ENCODE measurements at places on chromosomes 5 and 9.
A peak's percentile ranks its signal among the peaks of the same experiment; 100 is the strongest.

DNA sequence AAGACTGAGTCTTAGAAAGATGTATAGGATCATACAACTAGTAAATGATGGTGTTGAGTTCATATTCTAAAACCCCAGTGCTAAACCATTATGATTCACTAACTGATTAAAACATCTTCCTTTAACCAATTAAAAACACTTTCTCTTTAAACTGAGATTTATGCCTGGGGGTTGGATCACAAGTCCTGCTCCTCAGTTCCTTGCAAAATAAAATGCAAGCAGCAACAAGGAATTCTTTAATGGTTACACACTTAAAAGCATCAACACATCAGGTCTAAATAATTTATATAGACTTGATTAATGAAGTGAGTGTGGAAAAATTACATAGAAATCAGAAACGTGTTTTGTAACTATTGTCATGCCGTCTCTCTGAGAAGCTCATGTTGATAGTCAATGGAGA is 189.2 kb downstream of the TARS1 start:
- H3K36me3 ChIP-seq, result no peaks in the 10 kb centered on the region
- DNase-seq, result no peak
- no peaks in the 10 kb centered on the region for H3K4me1 ChIP-seq
- no peak overlapping the region for H3K27ac ChIP-seq
- no peaks in the 10 kb centered on the region for H3K27me3 ChIP-seq
- no peak overlapping the region for H3K4me3 ChIP-seq

GRCh38 chr5:55821731-55822512 is 29.2 kb upstream of the IL31RA start:
- peaks cover 18% of the 10 kb centered on the region for H3K27me3 ChIP-seq
- H3K4me1 ChIP-seq, result peaks cover 10% of the 10 kb centered on the region
- H3K36me3 ChIP-seq, result no peaks in the 10 kb centered on the region
- DNase-seq, result no peak
- peak overlapping the region; percentile 45 for H3K4me3 ChIP-seq

DNA sequence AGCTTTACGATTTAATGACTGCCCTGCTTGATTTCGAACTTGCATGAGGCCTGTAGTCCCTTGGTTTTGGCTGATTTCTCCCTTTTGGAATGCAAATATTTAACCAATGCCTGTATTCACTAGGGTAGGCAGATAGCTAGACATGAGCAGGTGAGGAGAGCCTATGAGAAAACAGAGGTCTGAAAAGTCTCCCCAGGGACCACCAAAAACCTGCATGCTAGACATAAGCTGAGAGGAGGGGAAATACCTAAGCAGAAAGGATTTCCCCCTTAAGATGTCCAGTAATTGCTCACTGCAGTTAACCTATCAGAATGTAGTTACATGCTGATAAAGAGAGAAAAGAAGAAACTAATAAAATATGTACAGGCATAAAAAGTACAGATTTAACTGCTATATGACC is 667.4 kb upstream of the SEMA6A start:
- no peak for DNase-seq
- no peaks in the 10 kb centered on the region for H3K36me3 ChIP-seq
- H3K27me3 ChIP-seq, result no peaks in the 10 kb centered on the region
- H3K4me3 ChIP-seq, result no peak overlapping the region
- H3K27ac ChIP-seq, result no peak overlapping the region
- no peaks in the 10 kb centered on the region for H3K4me1 ChIP-seq

DNA sequence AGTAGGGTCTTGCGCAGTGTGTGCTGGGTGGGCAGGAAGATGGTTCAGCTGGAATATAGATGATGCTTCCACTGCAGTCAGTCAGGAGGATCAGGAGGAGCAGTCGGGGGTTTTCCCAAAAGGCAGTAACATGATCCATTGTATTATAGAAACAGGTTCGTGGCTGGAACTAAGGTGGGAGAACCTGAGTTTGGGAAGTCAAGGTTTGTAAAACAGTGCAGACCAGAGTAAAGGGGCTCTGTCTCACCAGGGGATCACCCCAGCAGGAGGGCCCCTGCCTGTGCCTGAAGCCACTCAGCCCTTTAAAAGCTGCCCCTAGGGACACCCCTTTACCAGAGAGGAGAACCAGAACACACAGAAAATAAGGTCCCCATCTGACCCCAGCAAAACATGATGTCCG is 213.4 kb downstream of the AUH start:
- H3K27me3 ChIP-seq, result no peaks in the 10 kb centered on the region
- H3K4me1 ChIP-seq, result peaks cover 18% of the 10 kb centered on the region
- no peak overlapping the region for H3K27ac ChIP-seq
- no peak for DNase-seq

DNA sequence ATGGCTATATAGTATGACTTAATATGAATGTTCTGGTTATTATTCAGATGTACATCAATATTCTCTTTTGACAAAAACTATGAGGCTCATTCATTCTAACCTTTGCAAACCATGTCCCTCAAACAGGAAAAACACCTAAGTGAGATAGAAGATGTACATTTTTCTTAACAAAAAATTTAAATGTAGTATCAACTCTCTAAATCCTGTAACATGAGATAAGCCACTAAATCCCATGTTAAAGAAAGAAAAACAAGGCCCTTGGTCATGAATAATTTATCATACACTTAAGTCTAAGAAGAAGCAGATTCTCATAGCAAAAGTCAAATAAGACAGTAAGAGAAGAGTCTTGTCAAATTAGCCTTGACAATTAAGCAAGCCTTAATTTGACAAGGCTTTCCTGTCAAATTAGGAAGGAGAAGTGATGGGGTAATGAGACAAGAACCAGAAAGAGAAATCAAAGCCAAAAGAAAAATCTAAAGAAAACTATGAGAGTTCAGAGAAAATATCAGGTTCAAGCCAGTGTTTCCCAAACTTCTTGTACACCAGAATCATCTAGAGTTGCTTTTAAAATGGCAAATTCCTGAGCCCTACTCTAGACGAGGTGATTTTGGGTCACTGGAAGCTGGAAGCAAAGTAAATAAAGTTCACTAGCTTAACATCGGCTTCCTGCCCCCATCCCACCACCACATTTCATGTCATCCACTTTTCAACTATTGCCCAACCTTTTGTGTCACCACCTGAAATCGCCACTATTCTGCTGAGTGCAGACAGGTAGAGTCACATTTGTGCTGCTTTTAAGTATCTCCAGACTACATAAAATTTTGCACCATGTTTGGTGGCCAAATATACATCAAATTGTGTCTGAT is 76.5 kb downstream of the NR6A1 start:
- no peak for DNase-seq
- no peak overlapping the region for H3K4me3 ChIP-seq
- no peaks in the 10 kb centered on the region for H3K36me3 ChIP-seq
- H3K27me3 ChIP-seq, result no peaks in the 10 kb centered on the region

DNA sequence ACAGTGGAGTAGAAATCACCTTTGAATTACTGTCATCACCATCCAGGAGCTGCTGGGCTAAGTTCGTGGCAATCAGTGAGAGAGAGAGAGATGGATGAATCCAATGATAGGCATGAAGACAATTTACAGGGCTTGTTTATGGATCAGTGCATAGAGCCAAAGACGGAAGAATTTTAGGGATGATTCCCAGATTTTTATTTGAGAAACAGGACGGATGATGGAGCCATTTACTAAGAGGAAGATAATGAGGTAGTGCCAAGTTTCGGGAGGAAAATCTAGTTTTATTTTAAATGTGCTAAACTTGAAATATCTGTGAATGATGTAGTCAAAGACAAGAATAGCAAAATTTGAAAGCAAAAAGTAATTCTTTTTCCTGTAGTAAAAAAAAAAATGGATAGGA is 394.2 kb upstream of the PAPPA start:
- H3K27ac ChIP-seq, result no peak overlapping the region
- H3K4me3 ChIP-seq, result no peak overlapping the region
- H3K27me3 ChIP-seq, result no peaks in the 10 kb centered on the region
- DNase-seq, result no peak
- H3K36me3 ChIP-seq, result no peaks in the 10 kb centered on the region

DNA sequence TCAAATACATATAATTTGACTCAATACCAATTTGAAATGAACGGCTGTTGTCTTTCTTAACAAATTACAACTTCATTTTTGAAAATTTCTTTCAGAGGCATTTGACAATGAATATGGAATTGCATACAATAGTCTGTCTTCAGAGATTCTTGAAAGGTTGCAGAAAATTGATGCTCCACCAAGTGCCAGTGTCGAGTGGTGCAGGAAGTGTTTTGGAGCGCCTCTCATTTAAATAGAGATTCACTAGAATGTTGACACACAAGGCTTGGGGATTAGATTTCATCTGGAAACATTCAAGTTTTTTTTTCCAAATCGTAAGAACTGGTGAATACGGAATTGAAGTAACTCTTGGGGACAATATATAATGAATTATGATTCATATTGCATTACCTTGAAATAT is 8.1 kb downstream of the RPS6 start:
- DNase-seq, result no peak
- H3K27ac ChIP-seq, result no peak overlapping the region
- peaks cover 2% of the 10 kb centered on the region for H3K4me1 ChIP-seq
- H3K27me3 ChIP-seq, result no peaks in the 10 kb centered on the region

DNA sequence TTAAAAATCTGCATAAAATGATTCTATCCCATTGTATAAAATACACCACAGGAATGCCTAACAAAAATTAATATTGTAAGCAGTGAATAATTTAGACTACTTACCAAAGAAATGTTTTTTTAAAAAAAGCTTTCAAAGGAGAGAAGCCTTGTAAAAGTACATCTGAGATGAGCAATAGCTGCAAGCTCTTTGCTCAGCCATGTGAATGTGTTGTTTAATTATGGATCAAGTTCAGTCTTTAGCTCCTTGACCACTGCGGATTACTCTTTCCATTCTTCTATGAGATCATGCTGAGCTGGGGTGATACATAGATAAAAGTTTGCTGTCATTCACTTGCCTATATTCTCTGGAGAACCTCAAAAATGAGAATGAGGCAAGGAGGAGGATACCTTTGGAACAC is 782.4 kb upstream of the ZNF608 start:
- no peaks in the 10 kb centered on the region for H3K36me3 ChIP-seq
- H3K27me3 ChIP-seq, result no peaks in the 10 kb centered on the region
- H3K4me1 ChIP-seq, result no peaks in the 10 kb centered on the region
- no peak overlapping the region for H3K4me3 ChIP-seq
- H3K27ac ChIP-seq, result no peak overlapping the region

DNA sequence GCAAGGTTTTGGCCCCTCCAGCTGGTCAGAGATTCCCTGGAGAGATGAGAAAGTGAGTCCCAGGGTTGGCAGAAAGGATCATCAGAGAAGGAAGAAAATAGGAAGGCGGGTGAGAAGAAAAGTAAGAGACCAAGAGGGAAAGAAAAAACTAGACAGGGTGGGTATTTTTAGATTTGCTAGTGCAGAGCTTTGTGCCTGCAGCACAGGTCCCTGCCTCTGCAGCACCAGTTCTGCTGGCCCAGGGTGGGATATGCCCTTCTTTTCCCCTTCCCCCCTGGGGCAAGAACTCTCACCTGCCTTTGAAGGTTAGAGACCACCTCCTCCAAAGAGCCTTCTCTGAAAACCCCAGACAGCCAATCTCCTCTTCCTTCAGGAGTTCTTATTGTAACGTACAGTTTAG is 90.3 kb upstream of the EGFLAM start:
- H3K36me3 ChIP-seq, result no peaks in the 10 kb centered on the region
- H3K4me1 ChIP-seq, result no peaks in the 10 kb centered on the region
- H3K4me3 ChIP-seq, result no peak overlapping the region
- H3K27ac ChIP-seq, result no peak overlapping the region

- no peaks in the 10 kb centered on the region for H3K27me3 ChIP-seq
- DNase-seq, result no peak
- H3K4me1 ChIP-seq, result no peaks in the 10 kb centered on the region
- H3K4me3 ChIP-seq, result no peak overlapping the region
- H3K27ac ChIP-seq, result no peak overlapping the region
- no peaks in the 10 kb centered on the region for H3K36me3 ChIP-seq
Measured at GRCh38 chr9:71885467-71885866, 25.5 kb downstream of the ABHD17B start.

GRCh38 chr5:135046661-135047346 is 12.8 kb upstream of the PITX1 start:
- H3K36me3 ChIP-seq, result no peaks in the 10 kb centered on the region
- no peak for DNase-seq
- H3K4me1 ChIP-seq, result no peaks in the 10 kb centered on the region

GRCh38 chr9:95150903-95151302 is 166.6 kb downstream of the FANCC start:
- H3K36me3 ChIP-seq, result no peaks in the 10 kb centered on the region
- no peak overlapping the region for H3K27ac ChIP-seq
- DNase-seq, result no peak

GRCh38 chr9:4667681-4668080 is 1.4 kb upstream of the SPATA6L start:
- no peak overlapping the region for H3K4me3 ChIP-seq
- no peak overlapping the region for H3K27ac ChIP-seq
- DNase-seq, result no peak
- H3K4me1 ChIP-seq, result peaks cover 42% of the 10 kb centered on the region

DNA sequence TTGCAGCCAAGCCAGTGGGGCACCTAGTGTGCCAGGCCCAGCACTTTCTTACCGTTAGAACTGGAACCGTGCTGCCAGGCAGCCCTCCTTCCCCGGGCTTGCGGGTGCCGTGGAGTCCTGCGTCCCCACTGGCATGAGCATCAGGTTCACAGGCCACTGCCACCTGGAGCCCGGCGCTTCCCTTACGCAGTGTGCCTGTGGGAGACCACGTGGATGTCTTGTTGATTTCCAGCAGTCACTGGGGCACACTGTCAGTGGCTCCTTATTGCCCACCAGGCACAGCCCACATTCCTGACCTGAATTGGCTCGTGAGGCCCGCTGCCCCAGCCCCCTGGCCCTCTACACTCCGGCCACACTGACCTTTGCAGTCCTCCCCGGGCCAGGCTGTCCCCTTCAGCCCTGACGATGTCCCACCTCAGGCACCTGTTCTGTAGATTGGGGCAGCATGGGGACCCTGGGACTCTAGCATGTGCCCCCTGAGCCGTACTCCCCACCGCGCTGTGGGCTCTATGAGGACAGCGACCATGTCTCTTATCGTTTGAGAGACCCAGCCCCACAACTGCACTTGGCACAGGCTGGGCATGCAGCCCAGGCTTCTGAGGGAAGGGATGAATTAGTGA is 10.4 kb upstream of the CEL start:
- no peaks in the 10 kb centered on the region for H3K27me3 ChIP-seq
- H3K4me1 ChIP-seq, result peaks cover 8% of the 10 kb centered on the region
- no peak overlapping the region for H3K27ac ChIP-seq
- H3K4me3 ChIP-seq, result no peak overlapping the region
- H3K36me3 ChIP-seq, result peaks cover 89% of the 10 kb centered on the region
- DNase-seq, result no peak

DNA sequence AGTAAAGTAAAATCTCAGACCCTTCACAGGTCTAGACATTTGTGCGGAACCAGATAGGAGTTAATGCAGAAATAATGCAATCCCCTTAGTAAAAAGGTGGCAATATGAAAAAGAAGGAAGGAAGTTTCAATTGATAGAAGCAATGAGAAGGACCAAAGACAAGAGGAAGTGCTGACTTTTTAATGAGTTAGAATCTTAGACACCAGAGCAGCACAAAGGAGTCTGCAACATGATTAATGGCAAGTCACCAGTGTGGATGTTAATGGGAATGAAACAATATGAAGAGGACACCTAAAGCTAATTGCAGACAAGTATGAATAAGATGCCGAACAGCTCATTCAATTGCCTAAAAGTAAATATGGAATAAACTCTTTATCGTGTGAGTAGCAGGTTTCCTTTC is 50.9 kb downstream of the MEGF9 start:
- H3K4me3 ChIP-seq, result no peak overlapping the region
- no peaks in the 10 kb centered on the region for H3K36me3 ChIP-seq
- DNase-seq, result no peak
